ENCODE measurements at places on chromosomes 3 and 15.

GRCh38 chr3:14946739-14947099 lies 664 bp upstream of the NR2C2 start:
- DNase-seq, result no peak

DNA sequence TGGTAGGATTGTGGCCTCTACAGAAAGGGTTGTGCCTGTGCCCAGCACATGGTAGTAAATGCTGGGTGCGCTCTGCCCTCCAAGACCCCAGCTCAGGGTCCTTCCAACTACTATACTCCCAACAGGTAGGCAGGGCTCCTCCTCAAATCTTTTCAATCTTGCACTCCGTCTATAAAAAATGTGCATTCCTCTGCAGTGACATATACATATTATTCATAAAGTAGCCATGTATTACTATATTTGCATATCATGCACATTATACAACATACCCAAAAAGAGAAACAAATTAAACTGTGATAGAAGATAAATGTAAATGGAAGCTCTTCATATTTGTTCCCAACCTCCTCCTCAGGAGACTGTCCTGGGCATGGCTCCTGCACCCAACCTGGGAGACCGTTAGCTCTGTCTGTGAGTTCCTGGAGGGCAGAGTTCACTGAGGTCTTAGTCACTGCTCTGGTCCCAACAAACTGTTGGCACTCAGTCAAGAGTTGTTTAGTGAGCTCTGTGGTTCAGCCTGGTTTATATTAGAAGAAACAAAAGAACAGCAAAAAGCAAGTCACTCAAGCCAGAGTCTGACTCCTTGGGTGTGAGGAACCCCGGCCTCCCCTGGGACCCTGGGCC lies 47.7 kb upstream of the GRIP2 start:
- DNase-seq, result peak; percentile 71

GRCh38 chr3:188689101-188689574 lies 482.6 kb upstream of the TPRG1 start:
- DNase-seq, result no peak

DNA sequence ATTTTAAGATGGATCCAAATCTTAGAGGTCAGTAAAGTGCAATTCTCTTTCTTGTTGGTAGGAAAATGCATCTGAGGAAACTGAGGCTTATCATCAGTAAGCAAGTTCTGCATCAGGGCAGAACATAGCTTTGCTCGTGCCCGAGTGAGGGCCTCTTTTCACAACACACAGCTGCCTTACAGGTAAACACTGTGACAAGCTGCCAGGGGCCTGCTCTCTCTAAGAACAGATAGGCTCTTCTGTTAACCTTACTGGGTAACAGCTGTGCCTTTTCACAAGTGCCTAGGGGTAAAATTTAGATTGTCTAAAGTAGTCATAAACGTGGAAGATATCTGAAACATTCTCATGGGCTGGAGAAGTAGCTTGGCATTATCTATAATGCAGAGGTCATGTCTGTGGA lies 118.1 kb downstream of the C3orf38 start:
- no peak for DNase-seq

GRCh38 chr3:151909681-151910405 lies 36.4 kb downstream of the SUCNR1 start:
- DNase-seq, result no peak

GRCh38 chr3:71430941-71431552 lies 152.5 kb downstream of the FOXP1 start:
- no peak for DNase-seq

DNA sequence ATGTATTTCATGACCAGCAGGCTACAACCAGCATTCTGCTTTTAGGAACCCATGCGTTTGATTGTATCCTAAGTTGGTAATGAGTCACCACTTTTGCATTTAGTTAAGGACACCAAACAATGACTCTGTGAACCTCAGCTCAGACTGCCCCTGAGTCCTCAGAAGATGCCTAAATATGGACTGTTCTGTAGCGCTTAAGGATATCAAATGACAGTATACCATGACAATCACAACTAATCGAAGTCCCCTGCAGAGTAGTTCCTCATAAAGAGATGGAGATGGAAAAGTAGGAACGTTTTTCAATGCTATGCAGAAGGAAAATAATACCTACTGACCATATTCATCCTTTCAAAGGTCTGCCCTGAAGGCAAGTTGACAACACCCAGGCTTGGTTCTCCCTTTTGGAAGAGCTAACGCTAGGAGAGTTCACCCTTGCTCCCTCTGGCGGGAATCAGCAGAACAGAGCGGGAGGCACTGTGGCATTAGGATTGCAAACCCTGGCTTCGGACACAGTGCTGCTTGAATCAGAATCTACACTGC lies 508.6 kb downstream of the FHIT start:
- DNase-seq, result peak; percentile 11

Measured in hepatic stellate cell (primary cell).